Fibroblast of the aortic adventitia (primary cell): ENCODE measurements at places on chromosomes 7 and 10. TPM values are rescaled to one million over a fixed set of nuclear protein-coding genes. Genes with fewer than 3 reads are reported as not detected.

- DNase-seq = peak; percentile 81
Measured at GRCh38 chr7:29102558-29103151, 43.7 kb downstream of the CPVL start.

DNA sequence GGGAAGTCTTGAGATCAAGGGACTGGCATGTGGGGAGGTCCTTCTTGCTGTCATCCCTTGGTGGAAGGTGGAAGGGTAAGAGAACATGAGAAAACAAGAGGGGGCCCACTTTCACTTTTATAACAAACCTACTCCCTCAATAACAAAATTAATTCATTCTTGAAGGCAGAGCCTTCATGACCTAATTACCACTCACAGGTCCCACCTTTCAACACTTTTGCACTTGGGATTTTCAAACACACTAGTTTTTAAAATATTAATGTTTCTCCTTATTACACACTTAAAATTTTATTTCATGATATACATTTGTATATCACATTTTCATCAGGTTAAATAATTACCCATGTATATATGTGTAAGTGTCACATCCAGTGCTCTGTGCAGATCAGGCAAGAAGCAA, 2.0 kb downstream of the ST7 start:
- DNase-seq = no peak

DNA sequence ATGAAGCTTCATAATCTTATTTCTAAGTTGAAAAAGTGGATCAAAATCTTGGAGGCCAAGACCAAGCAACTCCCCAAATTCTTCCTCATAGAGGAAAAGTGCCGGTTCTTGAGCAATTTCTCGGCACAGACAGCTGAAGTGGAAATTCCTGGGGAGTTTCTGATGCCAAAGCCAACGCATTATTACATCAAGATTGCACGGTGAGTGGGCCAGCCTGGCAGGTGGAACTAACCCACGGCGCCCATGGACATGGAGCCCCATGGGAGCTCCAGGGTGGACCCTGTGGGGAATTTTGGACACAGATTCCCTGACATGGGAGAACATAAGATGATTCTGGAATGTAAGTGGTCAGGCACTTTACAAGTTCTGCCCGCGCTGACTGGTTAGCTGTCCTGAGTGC, 125.9 kb downstream of the TRRAP start:
- DNase-seq = peak; percentile 56

GRCh38 chr7:149010451-149010850, 17.9 kb downstream of the PDIA4 start:
- DNase-seq = no peak

GRCh38 chr7:144384071-144384470, 19.4 kb downstream of the NOBOX start:
- no peak for DNase-seq

- DNase-seq = peak; percentile 39
Measured at GRCh38 chr7:31814187-31814586, 127.2 kb downstream of the PPP1R17 start.

DNA sequence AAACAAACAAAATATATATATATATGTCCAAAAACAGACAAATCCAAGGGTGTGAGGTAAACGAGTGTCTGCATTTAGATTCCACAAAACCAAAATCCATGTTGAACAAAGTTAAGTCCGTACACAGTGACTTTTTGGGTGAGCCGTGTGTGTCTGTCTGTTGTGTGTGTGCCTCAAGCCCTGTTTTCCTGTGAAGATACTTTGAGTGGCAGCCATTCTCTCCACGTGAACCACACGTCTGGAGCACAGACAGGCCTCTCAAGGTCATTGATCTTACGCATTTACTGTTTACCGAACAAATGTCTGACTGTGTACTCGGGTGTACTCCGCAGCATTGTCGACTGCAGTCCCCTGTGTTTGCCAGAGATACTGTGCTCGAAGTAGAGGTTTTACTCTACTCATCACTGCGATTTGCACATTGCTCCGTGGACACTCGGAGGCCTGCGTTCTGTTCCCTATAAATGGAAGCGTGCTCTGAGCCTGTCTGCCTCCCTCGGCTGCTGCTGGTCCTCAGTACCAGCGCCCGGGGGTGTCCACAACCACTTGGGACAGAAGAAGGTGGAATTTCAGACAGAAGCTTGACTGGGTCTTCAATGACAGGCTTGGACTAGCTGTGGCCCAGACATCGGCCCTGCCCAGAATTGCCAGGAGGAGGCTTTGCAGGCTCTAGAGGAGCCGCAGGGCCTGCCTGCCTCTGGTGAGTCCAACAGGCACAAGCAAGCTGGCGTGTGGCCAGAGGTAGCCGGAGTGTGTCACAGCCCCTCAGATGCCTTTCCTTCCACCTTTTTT, 22.1 kb downstream of the CYP17A1 start:
- DNase-seq = peak; percentile 74

DNA sequence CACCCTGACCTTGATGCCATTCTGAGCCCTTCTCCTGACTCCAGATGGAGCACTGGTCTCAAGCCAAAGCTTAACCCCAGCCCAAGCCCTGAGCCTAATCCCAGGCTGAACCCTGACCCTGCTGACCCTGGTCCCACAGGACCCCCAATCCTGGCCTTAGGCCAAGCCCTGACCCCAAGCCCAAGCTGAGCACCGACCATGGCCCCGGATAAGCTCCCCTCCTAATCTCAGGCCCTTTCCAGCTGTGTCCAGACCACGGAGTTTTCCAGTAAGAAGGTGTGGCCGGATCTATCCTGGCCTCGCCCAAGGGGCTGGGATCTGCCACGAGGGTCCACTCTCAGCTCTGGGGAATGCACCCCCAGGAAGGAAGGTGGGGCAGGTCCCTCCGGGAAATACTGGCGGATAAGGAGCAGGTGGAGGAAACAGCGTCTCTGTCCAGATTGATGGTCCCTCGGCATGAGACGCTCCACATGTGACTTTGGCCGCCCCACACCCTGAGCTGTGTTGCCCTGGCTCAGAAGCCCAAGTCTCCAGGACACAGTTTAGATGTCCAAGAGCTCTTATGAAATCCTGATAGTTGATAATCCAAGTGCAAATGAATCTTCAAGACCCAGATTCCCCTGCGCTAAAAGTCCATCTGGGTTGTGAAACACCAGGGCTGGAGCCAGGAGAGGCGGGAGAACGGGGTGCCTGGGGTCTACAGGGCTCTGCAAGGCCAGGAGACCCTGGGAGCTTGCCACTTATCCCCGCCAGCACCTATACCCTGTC, 10.4 kb downstream of the ELN start:
- peak; percentile 59 for DNase-seq

DNA sequence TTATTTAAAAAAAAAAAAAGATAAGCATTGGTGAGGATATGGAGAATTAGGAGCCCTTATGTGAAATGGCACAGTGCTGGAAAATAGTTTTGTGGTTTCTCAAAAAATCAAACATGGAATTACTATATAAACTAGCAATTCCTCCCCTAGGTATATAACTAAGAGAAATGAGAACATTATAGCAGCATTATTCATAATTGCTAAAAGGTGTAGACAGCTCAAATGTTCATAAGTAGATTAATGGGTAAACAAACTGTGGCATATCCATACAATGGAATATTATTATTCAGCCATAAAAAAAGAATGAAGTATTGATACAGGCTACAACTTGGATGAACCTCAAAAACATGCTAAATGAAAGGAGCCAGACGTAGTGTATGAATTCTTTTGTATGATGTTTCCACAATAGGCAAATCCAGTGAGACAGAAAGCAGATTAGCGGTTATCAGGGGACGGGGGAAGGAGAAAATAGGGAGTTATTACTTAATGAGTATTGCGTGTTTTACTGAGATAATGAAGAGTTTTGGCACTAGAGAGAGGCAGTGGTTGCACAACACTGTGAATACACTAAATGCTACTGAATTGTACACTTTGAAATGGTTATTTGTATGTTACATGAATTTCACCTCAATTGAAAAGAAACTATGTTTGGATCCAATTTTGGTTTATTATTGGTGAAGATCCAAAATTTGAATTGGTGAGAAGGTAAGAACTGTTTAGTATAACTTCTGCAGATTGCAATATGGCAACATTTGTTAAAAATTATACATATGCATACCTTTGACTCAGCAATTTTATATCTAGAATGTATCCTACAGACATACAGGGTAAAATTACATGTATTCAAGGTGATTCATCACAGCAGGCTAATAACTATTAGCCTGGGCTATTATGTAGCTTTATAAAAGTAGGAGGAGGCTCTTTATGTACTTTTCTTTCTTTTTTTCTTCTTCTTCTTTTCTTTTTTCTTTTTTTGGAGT, 69.7 kb downstream of the VCL start:
- DNase-seq = peak; percentile 78

GRCh38 chr10:28875549-28876081, 198.3 kb downstream of the BAMBI start:
- DNase-seq = no peak

DNA sequence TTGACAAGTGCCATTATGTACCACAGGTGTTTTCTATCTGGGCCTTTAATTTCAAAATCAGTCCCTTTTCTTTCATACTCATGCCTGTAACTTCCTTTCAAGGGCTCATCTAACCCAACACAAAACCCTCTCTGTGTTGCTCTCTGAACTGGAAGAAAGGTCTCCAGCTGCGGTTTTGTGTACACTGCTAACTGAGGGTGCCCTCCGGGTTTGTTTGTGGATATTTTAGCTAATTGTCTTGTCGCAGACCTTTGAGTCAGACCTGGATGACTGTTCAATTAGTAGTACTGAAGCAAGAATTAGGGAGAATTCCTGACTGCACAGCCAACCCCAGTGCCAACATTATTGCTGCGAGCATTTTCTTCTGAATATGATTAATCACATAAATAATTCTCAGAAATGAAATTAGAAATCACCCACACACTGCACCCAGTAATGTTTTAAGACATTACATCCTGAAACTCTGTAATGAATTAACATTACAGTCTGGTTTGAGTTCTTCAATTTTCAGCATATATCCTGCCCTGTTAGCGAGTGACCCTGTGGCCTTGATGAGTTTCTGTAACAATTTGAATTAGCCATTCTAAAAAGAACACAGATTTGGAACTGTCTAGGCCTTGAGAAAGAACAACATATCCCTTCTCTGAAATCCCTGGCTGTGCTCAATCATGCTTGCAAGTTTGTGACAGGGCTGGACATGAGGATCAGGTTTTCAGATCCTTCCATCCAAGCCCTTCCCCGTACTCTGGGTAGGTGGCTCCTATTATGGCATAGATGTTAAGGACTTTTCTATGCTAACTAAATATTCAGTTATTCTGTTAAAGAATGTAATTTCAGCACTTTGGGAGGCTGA, 460.1 kb downstream of the PLXDC2 start:
- no peak for DNase-seq

DNA sequence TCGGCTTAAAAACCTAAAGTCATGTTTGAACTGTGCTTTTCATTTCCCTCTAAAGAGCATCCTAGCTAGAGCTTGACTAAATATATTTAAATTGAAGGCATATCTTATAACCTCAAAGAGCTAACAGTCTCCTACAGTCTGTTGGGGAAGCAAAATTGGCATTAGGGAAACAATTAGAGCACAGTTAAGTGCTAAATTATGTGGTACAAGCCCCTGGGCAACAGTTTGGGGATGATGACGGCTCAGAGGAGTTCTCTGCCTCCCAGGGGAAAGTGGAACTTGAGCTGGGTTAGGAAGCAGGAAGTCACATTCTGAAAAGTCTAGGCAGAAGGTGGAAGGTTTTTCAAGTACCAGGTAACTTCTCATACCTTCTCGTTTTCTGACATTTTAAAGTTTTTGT, 18.6 kb upstream of the GOT1 start:
- no peak for DNase-seq

DNA sequence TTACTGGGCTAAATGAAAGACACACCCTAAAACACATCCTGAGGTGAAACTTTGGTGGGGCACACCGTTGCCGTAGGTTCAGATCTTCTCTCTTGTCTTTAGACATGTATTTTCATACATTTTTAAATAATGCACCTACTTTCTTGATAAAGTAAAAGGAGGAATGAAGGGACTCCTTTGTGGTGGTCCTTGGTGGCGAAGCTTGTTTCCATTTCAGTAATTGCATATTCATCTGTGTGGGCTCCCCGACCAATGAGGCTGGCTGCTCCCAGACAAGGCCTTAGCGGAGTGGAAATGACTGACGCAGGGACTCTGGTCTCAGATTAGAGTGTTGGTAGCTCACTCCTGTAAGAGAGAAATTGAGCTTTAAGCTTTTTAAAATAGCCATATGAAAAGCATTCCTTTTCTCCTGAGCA, 815 bp downstream of the CCSER2 start:
- peak; percentile 54 for DNase-seq

DNA sequence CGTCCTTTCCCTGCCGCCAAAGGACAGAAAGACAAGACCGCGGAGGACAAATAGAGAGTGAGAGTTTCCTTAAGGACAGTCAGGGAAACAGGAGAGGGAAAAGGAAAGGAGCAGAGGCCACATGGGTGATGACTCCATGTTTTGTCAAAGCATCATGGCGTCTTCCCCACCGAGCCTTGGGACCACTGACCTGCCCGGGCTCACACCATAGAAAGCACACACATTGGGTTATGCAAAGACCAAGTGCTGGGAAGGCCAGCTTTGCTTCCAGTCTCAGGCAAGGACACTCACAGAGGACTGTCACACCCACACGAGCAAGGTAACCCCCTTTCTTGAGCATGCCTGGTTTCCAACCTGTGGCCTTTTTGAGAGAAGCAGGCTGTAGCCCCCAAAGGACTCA, 23.3 kb upstream of the HABP2 start:
- DNase-seq = no peak

DNA sequence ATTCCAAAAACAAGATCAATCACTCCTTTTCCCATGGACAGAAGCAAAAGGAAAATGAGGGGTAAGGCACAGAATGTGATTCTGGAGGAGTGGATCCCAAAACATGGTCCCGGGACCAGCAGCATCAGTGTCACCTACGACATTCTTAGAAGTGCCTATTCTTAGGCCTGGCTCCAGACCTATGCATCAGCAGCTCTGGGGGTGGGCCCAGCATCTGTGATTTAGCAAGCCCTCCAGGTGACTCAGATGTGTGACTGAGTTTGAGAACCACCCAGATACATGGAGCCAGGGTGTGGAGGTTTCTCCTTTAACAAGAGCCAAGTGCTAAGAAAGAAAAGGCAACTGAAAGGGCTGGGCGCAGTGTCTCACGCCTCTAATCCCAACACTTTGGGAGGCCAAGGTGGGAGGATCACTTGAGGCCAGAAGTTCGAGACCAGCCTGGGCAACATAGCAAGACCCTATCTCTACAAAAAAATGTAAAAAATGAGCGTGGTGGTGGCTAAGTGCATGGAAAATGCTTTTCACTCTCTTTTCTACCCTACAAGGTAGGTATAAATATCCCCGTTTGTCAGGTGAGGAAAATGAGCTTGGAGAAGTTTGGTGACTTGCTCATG, 17.1 kb upstream of the ARPC1A start:
- peak; percentile 62 for DNase-seq

- DNase-seq = peak; percentile 28
Measured at GRCh38 chr7:101278461-101279292, 33.8 kb upstream of the FIS1 start.

The CTAGE6 gene
- total RNA-seq = 0.90 and 4.5 TPM in 2 replicates

The FKBP6 gene
- total RNA-seq = not detected in 2 replicates

The RAB19 gene
- not detected in 2 replicates for total RNA-seq

The TMEM184A gene
- total RNA-seq = not detected in 2 replicates

The EFCAB10 gene
- total RNA-seq = not detected in 2 replicates

The C7orf57 gene
- 0.09 TPM in 1 of 2 replicates, not detected in the other for total RNA-seq

The TRIM74 gene
- not detected in 2 replicates for total RNA-seq

The ADIRF gene
- 37.8 and 48.4 TPM in 2 replicates for total RNA-seq

The MACROH2A2 gene
- 10.0 and 12.2 TPM in 2 replicates for total RNA-seq

The SPDYE1 gene
- total RNA-seq = not detected in 2 replicates
